ENCODE measurements at places on chromosomes 3 and 15.

- DNase-seq = no peak
Measured at GRCh38 chr3:55720614-55721013, 233.5 kb upstream of the WNT5A start.

DNA sequence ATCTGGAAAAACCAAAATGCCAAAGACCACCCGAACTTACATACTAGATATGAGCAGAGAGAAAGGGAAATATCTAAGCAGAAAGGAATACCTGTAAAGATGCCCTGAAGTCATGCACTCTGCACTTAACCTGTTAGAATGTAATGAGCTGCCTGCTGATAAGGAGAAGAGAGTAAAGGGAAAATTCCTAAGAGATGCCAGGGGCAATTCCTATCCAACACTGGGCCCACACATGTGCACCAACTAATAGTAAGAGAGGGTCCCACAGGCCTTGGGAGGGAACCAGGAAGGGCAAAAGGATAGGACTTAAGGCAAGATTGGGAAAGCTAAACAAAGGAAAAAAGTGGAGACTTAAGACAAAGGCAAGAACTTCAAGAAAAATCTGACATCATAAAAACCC, 189.5 kb downstream of the NSUN3 start:
- DNase-seq = no peak

- no peak for DNase-seq
Measured at GRCh38 chr15:83129791-83130190, 22.3 kb downstream of the TM6SF1 start.

DNA sequence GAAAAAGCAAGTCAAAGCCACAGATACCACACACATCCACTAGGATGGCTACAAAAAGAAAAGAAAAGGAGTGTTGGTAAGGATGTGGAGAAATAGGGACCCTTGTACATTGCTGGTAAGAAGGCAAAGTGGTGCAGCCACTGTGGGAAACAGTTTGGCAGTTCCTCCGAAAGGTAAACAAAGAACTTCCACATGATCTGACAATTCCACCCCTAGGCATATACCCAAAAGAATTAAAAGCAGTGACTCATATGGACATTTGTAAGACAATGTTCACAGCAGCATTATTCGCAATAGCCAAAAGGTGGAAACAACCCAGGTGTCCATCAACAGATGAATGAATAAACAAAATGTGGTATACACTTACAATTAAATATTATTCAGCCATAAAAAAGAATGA, 22.2 kb upstream of the GMPPB start:
- DNase-seq = no peak

GRCh38 chr15:25241241-25241801, 197.5 kb downstream of the UBE3A start:
- no peak for DNase-seq

DNA sequence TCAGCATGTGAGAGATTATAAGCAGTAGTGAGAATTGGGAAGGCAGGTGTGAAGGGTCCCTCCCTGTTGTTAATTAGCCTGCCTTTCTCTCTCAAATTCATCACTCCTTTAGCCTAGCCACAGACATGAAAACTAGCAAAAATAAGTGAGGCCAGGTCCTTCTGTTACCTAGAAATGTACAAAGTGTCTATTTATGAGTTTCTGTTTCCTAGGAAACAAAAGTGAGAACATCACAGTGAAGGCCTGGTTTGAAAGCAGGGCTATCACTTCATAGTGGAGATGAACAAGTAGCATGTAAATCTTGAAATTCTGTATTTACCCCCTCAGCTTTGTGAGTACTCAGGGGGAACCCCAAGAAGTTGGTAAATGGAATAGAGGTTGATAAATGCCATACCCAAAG, 78.2 kb upstream of the UMPS start:
- no peak for DNase-seq

GRCh38 chr3:45641756-45642155, 47.2 kb downstream of the LIMD1 start:
- no peak for DNase-seq

DNA sequence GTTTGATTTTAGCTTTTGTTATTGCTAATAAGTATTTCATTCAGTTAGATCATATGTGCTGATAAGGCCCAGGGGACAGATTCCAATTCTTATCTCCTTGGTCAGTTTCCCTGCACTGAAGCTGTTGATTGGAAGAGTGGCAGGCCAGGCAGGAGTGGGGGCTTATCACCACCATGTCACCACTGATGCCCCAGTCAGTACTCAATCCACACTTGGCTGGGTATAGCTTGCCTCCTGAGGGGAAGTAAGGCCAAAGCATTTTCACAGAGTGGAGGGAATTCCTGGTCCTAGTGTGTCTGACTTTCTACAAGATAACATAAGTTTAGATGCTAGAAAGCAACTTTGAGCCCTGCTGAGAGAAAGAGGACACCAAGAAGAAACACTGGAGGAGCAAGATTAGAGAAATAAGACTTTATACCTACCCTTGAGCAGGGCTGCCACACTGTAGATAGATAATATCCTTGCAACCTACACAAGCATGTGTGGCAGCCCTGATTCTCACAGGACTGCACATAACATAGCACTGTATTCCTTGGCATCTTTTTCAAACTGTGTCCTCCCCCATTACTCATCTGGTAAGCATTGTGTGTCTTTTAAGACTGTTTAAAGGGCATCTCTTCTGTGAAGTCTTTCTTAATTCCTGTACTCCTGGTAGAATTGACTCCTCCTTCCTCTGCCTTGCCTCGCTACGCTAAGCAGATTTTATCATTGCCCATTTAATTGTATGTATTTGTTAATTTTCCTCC, 24.3 kb downstream of the OXNAD1 start:
- DNase-seq = no peak

DNA sequence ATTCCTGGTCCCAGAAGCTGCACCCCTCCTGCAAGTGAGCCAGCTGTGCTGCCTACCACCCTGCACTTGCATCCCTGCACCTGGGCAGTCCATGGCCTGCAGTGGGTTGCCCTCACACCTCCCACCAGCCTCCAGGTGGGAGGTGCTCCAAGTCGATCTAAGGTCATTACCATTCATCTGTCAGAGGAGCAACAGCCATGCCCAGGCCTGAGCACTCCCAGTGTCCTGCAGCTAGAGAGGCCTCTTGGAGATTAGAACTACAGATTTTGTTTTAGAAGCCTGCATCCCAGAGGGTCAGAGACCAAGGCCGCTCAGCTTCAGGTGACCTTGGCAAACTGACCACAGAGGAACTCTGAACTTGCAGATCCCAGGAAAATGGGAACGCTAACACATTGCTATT, 9.0 kb upstream of the ZXDC start:
- no peak for DNase-seq

- DNase-seq = no peak
Measured at GRCh38 chr3:36124118-36124796, 256.0 kb upstream of the STAC start.

DNA sequence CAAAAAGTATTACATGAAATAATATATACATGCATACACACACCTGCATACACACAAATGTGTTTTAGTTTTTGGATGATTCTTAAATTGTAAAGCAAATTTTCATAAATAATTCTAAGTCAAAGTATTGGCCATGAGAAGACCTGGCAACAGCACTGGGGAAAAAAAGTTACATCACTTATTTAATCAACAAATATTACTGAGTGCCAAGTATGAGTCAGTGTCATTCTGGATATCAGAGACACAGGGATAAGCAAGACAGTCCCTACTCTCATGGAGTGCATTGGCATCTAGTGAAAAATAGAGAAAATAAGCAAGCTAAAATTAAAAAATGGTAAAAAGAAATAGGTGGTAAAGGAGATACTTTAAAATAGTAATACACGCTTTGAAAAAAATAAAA, 29.4 kb upstream of the GUCA1C start:
- no peak for DNase-seq

- peak; percentile 72 for DNase-seq
Measured at GRCh38 chr3:138670407-138670806, 61.8 kb downstream of the FAIM start.

DNA sequence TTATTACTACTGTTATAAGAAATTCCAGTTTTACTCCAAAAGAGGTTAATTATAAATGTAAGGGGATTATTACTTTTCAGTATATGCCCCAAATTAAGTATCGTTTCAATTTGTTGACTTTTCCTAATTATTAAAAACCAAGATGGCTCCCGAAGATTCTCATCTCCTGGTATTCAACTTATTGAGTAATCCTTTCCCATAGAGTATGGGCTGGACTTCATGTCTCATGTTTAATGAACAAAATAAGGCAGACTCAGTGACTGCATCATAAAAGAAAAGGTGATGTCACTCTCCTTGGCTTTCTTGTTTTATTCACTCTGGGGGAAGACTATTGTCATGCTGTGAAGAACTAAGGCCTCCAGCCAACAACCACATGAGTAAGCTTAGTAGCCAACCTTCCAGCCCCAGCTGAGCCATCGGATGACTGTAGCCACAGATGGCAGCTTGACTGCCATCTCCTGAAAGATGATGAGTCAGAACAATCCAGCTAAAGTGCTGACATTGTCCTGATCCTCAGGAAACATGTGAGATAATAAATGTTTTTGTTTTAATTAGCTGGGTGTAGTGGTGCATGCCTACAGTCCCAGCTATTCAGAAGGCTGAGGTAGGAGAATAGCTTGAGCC, 17.3 kb downstream of the IGF2BP2 start:
- no peak for DNase-seq

DNA sequence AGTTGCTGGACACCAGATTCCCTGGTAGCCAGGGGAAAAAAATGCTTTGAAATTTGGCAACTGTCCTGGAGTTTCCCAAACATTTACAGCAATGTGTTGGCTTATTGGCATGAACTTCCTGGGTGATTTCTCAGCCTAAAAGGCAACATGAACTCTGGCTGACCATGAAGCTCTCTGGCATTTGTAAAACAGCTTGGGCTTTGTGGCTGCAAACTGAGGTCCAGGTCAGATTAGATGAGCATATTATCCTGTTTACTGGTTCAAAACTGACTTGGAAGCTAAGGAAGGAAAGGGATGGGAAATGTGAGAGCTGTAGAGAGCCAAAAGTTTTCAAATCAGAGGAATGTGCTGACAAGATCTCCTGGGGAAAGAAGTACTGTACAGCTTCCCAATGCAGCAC, 139.0 kb downstream of the P3H2 start:
- DNase-seq = no peak

- peak; percentile 48 for DNase-seq
Measured at GRCh38 chr3:11641683-11642430, 1.9 kb downstream of the VGLL4 start.

GRCh38 chr3:76998555-76998954, 41.3 kb upstream of the ROBO2 start:
- no peak for DNase-seq

- no peak for DNase-seq
Measured at GRCh38 chr15:37359101-37359892, 258.9 kb upstream of the MEIS2 start.

DNA sequence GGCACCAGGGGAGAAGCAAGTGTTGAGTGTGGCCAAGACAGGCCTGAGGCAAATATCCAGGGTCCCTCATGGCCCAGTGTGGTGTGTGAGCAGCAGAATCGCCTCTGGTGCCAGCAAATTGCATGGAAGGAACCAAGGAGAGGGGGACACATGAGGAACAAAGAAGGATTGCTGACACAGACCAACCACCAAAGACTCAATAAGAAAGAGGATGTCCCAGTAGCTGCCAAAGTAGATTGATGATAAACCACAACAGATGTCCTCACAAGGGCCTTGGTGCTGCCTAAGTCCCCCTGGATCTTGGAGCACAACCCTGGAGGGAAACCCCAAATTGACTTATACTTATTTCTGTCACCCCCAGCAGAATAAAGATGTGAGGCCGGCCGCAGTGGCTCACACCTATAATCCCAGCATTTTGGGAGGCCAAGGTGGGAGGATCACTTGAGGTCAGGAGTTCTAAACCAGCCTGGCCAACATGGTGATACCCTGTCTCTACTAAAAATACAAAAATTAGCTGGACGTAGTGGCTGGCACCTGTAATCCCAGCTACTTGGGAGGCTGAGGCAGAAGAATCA, 10.6 kb downstream of the SRGAP3 start:
- DNase-seq = no peak

GRCh38 chr3:23071296-23071695, 131.8 kb upstream of the UBE2E2 start:
- DNase-seq = no peak

- DNase-seq = no peak
Measured at GRCh38 chr15:31362886-31363285, 36.3 kb downstream of the KLF13 start.

DNA sequence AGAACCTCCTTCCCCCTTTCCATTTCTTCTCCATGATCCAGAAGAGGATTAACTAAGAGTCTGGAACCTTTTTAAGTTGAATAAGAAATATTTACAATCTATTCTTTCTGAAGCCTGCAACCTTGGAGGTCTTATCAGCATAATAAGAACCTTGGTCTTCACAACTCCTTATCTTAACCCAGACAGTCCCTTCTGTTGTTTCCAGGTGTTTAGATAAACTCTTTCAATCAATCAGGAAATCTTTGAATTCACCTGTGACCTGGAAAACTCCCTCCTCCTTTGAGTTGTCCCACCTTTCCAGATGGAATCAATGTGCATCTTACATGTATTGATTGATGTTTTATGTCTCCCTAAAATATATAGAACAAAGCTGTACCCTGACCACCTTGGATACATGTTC, 3.6 kb upstream of the DHX36 start:
- no peak for DNase-seq

DNA sequence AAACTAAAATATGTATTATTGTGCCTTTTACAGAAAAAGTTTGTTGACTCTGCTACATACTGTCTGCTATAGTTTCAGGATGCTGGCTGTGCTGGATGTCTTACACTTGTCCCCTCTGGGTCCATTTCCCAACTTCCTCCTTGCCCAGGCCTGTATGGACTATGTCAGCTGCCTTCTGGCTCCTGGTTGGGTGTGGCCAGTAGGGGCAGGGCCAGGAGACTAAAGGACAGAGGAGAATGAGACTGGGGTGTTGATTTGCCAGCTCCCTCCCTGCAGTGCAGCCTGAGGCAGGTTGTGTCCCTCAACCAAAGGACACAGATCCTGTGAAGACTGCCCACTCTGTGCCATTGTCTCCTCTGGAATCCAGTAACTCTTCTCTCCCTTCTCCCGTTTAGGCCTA, 90.6 kb upstream of the UBE2E2 start:
- DNase-seq = no peak

- no peak for DNase-seq
Measured at GRCh38 chr3:56620371-56620770, 62.7 kb downstream of the TASOR start.

GRCh38 chr3:15428539-15428938, 1.1 kb downstream of the EAF1 start:
- DNase-seq = peak; percentile 20

DNA sequence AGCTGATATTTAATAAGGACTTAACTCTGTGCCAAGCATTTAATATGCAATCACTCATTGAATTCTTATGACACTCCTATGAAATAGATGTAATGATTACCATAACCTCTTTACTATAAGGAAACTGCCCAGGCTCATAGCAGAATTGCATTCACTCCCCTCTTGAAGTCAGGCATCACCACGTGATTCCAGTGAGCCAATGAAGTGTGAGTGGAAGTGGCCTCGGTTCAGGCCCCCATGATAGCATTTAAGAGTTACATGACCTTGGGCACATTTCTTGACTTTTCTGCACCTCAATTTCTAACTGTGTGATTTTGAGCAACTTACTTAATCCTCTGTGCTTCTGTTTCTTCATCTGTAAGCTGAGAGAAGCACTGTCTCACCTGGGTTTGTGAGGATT, 62.8 kb upstream of the CLDN18 start:
- no peak for DNase-seq

GRCh38 chr3:135268941-135269532, 474.0 kb downstream of the EPHB1 start:
- no peak for DNase-seq

Measured in small intestine (tissue), 16 donors.